ENCODE measurements at places on chromosomes 4 and X.

DNA sequence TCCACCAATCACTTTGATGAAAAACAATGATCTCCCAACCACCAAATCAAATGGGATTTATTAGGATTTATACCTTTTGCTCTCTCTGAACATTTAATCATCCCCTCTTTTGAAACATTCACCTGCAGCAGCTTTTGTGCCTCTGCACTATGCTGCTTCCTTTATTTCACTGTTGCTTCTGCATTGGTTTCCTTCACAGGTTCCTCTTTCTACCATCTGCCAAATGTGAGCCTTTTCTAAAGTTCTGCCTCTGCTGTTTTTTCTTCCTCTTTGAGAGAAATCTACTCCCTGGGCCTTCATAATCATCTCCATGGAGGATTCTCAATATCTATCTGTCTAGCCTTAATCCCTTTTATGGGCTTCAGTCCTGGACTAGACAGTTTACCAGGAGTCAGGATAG is 24.7 kb downstream of the CUL4B start:
- no peak overlapping the region for H3K27ac ChIP-seq
- no peak overlapping the region for H3K4me3 ChIP-seq
- H3K36me3 ChIP-seq: peaks cover 15% of the 10 kb centered on the region
- no peaks in the 10 kb centered on the region for H3K4me1 ChIP-seq

DNA sequence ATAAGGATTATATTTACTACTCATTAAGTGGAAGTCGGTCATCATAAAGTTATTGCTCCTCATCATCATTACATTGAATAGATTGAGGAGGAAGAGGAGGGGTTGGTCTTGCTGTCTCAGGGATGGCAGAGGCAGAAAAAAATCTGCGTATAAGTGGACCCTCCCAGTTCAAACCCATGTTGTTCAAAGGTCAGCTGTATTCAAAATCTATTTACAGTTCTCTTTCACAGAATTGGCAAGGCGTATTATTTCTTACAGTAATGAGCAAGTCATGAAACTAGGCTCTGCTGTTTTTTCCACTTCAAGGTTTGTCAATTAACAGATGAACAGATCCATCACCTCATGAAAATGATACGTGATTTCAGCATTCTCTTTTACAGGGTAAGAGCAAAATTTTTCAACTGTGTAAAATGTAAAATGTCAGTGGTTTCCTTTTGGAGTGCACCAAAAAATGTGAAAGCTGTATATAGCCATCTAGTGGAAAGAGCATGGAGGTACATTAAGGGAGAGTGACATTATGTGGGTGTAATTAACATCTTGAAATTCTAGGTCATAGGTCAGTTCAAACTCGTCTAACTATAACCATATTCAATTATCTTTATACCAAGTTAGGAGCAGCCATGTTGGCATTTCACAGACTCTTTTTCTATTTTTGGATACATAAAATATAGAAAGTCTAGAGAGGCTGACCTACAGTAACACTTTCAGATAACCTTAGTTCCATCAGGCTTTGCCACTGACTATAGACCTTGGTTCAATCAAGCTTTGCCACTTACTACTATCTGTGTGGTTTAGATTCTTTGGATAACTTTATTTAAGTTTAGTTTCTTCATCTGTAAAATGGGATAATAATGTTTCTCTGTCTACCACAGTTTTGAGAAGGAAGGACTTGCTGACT is 30.1 kb downstream of the NEIL3 start:
- H3K36me3 ChIP-seq: peaks cover 5% of the 10 kb centered on the region
- no peaks in the 10 kb centered on the region for H3K4me1 ChIP-seq
- H3K27ac ChIP-seq: no peak overlapping the region
- DNase-seq: no peak

DNA sequence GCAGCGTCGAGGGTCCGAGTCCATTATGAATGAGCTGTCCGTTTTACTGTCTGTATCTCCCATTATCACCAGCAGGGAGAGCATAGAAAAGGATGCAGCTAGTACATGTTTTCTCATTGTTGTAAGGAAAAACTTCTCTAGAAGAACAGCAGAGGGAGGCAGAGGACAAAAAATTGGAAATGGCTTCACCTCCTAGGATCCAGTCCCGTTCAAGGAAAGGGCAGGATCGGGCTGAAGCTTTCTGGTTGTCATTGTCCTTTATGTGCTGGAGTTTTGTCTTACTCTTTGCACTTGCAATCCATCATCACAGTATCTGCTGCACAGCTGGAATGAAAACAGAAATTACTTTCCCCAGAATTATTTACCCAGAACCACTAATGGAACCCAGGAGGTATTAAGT is 14.7 kb downstream of the NDP start:
- H3K27ac ChIP-seq: no peak overlapping the region
- peaks cover 6% of the 10 kb centered on the region for H3K4me1 ChIP-seq
- no peak overlapping the region for H3K4me3 ChIP-seq
- no peaks in the 10 kb centered on the region for H3K36me3 ChIP-seq
- peaks cover 8% of the 10 kb centered on the region for H3K27me3 ChIP-seq

DNA sequence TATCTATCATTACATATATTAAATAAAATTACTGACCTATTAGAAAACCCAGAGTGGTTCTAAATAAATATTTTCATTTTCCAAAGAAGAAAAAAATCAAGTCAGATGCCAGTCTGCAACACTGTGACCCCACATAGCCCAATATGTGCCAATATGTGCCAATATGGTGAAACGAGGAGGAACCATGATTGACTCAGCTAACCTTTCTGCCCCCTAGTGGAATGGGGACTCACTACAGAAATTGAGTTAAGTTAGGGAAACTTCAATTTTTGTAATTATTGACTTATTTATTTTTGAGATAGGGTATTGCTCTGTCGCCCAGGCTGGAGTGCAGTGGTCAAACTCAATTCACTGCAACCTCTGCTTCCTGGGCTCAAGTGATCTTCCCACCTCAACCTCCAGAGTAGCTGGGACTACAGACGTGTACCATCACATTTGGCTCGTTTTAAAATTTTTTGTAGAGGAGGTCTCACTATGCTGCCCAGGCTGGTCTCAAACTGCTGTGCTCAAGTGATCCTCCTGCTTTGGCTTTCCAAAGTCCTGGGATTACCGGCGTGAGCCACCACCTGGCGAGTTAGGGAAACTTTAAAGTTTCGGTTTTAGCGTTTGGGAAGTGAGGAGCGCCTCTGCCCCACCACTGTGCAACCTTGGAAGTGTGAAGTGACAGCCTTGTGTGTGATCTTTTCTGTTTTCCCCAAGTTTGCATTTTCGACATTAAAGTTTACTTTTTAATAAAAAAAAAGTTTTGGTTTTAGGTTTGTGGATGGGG is 116.8 kb upstream of the SHISA3 start:
- H3K4me3 ChIP-seq: no peak overlapping the region
- no peak for DNase-seq
- H3K36me3 ChIP-seq: no peaks in the 10 kb centered on the region
- peaks cover 12% of the 10 kb centered on the region for H3K4me1 ChIP-seq
- H3K27ac ChIP-seq: no peak overlapping the region
- H3K27me3 ChIP-seq: peaks cover 13% of the 10 kb centered on the region

DNA sequence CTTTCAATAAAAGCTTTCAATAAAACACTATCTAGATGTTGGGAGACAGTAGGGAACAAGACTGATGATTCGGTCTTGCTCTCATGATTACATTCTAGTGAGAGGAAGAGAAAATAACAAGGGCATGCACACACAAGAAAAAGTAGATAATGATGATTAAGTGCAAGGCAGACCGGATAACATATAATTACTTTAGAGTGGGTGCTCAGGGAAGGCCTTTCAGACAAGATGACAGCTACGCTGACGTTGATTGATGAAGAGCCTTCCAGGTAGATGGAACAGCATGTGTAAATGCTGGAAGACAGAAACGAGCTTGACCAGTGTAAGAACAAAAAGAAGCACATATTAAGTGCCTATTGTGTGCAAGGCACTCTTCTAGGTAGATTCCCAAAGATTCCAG is 43.4 kb downstream of the TXK start:
- H3K36me3 ChIP-seq: no peaks in the 10 kb centered on the region
- H3K4me1 ChIP-seq: no peaks in the 10 kb centered on the region
- H3K4me3 ChIP-seq: no peak overlapping the region
- peaks cover 4% of the 10 kb centered on the region for H3K27me3 ChIP-seq
- no peak overlapping the region for H3K27ac ChIP-seq

GRCh38 chr4:157591245-157591644 is 370.7 kb downstream of the GRIA2 start:
- no peaks in the 10 kb centered on the region for H3K36me3 ChIP-seq
- DNase-seq: no peak
- no peak overlapping the region for H3K4me3 ChIP-seq
- no peak overlapping the region for H3K27ac ChIP-seq

DNA sequence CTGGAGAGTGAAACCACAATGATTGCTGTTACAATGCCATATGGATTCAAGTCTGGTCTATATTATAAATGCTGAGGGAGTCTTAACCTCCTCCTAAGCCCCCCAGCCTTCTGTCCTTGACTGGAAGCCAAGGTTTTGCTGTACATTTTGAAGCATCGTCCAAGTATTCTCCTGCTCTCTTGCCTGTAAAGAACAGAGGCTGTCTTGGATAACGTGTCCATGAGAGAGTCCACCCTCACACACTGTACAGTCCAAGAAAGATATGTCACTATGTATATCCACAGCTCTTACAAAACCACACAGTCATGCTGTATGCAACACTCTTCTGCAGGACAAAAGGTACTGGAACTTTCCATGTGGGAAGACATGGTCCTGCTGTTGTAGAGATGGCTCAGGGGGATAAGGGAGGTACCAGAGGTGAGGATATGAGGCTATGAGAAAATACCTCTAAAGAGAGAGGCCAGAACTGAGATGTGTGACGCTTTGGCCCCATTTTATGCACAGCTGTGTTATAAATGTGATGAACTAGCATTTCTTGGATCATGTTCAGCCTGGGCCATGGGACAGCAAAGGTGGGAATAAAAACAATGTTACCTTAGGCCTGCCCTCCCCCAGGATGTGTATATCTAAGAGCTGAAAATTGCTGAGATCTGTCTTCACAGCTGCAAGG is 678.6 kb downstream of the IQCM start:
- no peak for DNase-seq
- no peaks in the 10 kb centered on the region for H3K36me3 ChIP-seq
- no peak overlapping the region for H3K4me3 ChIP-seq
- no peaks in the 10 kb centered on the region for H3K27me3 ChIP-seq
- H3K27ac ChIP-seq: no peak overlapping the region

DNA sequence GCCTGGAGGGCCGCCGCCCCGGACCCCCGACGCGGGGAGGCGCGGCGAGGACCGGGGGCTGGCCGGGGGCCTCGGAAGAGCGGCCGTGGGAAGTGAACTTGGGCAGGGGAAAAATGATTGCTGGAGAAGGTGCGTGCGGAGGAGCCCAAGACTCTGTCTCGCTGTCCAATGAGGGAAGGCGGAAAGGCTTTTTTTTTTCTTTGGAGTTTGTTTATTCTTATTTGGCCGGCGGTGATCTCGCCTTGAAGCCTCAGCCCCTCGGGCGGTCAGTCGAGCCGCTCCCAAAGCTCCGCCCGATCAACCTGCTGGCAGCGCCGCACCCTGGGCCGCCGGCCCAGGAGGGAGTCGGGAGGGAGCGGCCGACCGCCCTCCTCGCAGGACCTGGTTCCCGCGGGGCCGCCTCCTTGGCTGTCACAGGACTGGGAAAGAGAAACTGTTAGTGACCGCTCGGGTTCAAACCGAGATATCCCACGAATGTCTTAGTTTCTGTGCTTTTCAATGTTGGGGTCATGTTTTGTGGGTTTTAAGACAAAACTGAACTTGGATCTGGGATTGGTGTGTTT is 2.5 kb downstream of the CPEB2 start:
- H3K36me3 ChIP-seq: peaks cover 17% of the 10 kb centered on the region
- H3K27me3 ChIP-seq: peaks cover 29% of the 10 kb centered on the region
- peak; percentile 70 for DNase-seq
- H3K4me1 ChIP-seq: peaks cover 4% of the 10 kb centered on the region
- H3K4me3 ChIP-seq: peak overlapping the region; percentile 88
- peak overlapping the region; percentile 88 for H3K27ac ChIP-seq

DNA sequence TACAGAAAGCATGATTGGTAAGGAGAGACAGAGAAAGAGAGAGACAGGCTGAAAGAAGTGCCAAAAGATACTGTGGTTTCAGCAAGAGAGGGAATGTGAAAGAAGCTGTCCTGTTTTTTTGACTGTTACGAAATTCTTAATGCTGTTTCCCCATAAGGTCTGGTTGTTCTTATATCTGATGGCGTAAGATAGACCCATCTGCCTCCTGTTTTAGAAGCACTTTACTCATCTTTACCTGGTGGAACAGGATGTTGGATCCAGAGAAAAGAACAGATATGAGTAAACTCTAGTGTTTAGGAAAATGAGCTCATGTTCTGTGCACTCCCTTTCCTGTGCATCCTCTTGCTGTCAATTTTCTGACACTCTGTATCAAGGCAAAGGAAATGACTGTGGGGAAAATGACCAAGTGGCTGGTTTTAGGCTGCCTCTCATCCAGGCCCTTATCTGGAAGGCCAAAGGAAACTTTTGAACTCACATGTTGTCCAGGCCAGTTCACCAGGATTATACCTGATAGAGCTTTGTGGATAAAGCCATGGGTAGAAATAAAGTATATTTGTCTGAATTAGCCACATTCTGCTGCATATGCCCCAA is 311.7 kb upstream of the HTR2C start:
- H3K36me3 ChIP-seq: no peaks in the 10 kb centered on the region
- no peak for DNase-seq
- H3K4me1 ChIP-seq: no peaks in the 10 kb centered on the region
- no peaks in the 10 kb centered on the region for H3K27me3 ChIP-seq
- H3K27ac ChIP-seq: no peak overlapping the region

- H3K27ac ChIP-seq: no peak overlapping the region
- no peak overlapping the region for H3K4me3 ChIP-seq
- no peaks in the 10 kb centered on the region for H3K27me3 ChIP-seq
- H3K4me1 ChIP-seq: no peaks in the 10 kb centered on the region
- no peak for DNase-seq
These were observed 40.5 kb downstream of the AFF2 start for GRCh38 chrX:148540671-148541583.

DNA sequence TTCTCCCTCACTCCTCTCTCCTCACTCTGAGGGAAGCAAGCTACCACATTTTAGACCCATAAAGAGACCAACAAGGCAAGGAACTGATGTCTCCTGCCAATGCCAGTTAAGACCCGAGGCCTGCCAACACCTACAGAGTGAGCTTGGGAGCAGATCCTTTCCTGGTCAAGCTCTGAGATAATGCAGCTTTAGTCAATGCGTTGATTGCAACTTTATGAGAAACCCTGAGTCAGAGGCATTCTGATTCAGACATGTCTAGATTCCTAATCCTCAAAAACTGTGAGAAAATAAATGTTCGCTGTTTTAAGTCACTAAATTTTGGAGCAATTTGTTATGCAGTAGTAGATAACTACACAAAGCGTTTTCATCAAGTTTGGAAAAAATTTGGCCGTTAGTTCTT is 115.5 kb downstream of the JADE1 start:
- H3K4me1 ChIP-seq: no peaks in the 10 kb centered on the region
- peaks cover 27% of the 10 kb centered on the region for H3K36me3 ChIP-seq
- H3K27ac ChIP-seq: no peak overlapping the region
- DNase-seq: no peak
- H3K27me3 ChIP-seq: no peaks in the 10 kb centered on the region
- no peak overlapping the region for H3K4me3 ChIP-seq

- H3K36me3 ChIP-seq: no peaks in the 10 kb centered on the region
- no peak overlapping the region for H3K27ac ChIP-seq
- H3K4me3 ChIP-seq: no peak overlapping the region
- DNase-seq: no peak
- no peaks in the 10 kb centered on the region for H3K27me3 ChIP-seq
- peaks cover 3% of the 10 kb centered on the region for H3K4me1 ChIP-seq
These were observed 62.5 kb downstream of the ABLIM2 start for GRCh38 chr4:8095956-8096689.

- no peak for DNase-seq
- H3K36me3 ChIP-seq: no peaks in the 10 kb centered on the region
- H3K4me1 ChIP-seq: no peaks in the 10 kb centered on the region
- no peak overlapping the region for H3K4me3 ChIP-seq
- peaks cover 12% of the 10 kb centered on the region for H3K27me3 ChIP-seq
- H3K27ac ChIP-seq: no peak overlapping the region
These were observed 135.1 kb downstream of the PLS3 start for GRCh38 chrX:115696039-115696438.
